Left renal cortex interstitium (tissue), 4 donors: ENCODE measurements at places on chromosomes 5 and 9.
A peak's percentile ranks its signal among the peaks of the same experiment; 100 is the strongest.

GRCh38 chr9:34591248-34591916 lies 1.9 kb upstream of the CNTFR start:
- no peak for DNase-seq

GRCh38 chr9:111983484-111983908 lies 86.9 kb downstream of the UGCG start:
- no peak for DNase-seq

DNA sequence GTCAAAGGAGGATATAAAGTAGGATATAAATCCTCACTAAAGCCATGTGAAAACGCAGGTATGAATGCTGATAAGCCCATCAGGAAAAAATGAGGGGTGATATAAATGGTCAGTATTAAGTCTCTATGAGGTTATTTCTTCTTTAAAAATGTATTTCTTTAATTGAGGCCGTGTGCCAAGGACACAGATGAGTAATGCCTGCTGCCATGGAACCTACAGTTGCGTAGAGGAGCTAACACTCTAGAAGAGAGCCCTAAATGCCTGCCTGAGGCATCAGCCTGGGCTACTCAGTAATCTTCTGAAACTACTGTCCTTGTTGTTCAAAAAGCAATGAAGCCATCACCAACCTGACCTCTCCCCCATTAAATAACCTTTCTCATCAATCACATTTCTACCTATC lies 84.9 kb downstream of the KLHL3 start:
- no peak for DNase-seq

DNA sequence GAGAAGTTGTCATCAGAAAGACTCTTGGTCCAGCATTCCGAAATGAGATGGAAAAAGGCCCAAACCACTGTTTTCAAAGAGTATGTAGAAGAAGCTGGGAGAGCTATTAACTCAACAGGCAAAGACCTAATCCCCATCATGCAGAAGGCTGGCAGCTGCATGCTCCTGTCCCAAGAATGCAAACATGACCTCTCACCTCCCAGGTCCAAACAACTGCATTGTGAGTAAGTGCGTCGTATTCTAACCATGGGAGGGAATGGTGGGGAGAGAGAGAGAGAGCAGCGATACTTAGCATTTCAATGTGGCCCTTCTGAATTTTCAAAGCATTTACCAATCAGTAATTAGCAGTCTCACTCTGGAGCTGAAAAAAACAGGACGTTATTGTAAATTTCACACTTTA lies 27.6 kb downstream of the TRPC7 start:
- DNase-seq = no peak

DNA sequence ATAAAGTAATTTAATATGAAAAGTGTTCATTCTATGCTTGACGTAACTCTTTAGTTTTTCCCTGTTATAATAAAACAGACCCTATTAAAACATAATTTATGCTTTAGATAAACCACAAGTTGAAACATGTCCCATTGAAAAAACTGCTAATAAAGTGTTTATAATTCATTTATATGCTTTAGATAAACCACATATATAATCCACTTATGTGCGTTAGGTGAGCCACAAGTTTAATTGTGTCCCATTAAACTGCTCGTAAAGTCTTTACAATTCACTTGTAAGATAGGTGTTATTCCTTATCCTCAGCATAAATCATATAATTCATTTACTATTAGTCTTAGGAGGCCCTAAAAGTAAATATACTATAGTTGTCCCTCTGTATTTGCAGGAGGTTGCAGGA lies 3.6 kb downstream of the NIPSNAP3B start:
- DNase-seq = no peak

GRCh38 chr5:57804007-57804444 lies 321.4 kb upstream of the ACTBL2 start:
- no peak for DNase-seq

- DNase-seq = peak; percentile 46
These were observed 547 bp downstream of the ANP32B start for GRCh38 chr9:97983589-97984187.

DNA sequence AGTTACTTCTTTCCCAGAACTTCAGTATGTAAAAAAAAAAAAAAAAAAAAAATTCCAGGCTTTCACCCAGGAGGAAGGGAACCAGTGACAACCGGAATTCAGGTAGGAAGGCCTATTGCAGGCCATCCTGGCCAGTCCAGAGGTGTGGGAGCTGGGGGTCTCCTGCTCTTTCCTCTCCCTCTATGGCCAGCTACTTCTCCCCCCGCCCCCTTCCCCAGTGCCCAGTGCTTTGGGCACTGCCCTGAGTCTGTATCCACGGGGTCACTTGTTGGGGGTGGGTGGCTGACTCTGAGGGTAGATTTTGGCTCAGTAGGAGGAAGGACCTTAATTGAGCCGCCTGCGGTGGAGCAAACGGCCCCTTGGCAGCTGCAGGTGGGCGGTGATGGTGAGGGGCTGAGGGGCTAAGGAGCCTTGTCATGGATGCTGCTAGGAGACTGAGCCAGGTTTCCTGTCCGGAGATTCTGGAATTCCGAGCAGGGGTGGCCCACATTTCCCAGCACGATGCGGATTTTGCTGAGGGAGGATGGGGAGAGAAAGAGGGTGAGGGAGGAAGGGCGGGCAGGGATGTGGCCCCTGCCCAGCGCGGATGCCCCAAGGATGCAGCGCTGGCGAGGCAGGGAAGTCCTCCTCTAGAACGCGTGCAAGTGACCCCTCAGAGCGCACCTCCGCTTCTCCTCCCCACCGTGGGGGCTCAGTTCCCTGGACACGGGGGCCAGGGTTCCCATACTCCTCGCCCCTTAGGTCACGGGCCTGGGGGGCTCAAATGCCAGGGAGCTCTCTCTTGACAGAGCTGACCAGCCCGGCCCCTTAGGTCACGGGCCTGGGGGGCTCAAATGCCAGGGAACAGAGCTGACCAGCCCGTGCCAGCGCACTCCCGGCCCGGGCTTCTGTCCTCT lies 1.2 kb upstream of the PHF2 start:
- DNase-seq = no peak

DNA sequence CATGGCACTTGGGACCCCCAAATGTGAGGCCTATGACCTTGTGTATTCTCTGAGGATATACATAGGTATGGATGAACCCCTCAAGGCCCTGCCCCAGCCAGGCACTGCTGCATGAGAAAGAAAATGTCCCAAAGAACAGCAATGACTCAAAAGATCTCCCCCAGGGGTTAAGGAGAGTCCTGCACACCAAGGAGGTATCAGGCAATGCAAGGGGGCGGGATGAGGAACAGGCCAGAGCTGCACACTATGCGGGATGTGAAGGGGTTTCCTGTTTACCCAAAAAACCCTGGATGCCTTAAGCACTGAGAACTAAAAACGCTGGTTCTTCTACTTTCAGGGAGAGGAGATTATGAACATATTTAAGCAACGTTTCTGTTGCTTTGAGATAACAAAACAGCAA lies 3.4 kb downstream of the RAPGEF1 start:
- DNase-seq = no peak

- no peak for DNase-seq
These were observed 72.2 kb downstream of the PIP5K1B start for GRCh38 chr9:68777070-68777763.

GRCh38 chr5:62649476-62650113 lies 71.0 kb downstream of the LRRC70 start:
- DNase-seq = no peak

GRCh38 chr9:91037511-91038482 lies 236.2 kb downstream of the SYK start:
- no peak for DNase-seq
